Activated T-cell treated with anti-CD3 and anti-CD28 coated beads, Interleukin-2, amount 50 U/mL, for 72 hours (primary cell): ENCODE measurements at places on chromosomes 3 and 15. TPM values are rescaled to one million over a fixed set of nuclear protein-coding genes. Genes with fewer than 3 reads are reported as not detected.

The CCR9 gene
- total RNA-seq: 0.14 TPM

GRCh38 chr15:79032656-79033055 lies 57.9 kb downstream of the RASGRF1 start:
- no peak for DNase-seq

GRCh38 chr3:156548041-156548687 lies 6.8 kb downstream of the SSR3 start:
- no peak for DNase-seq

GRCh38 chr15:86077070-86077469 lies 2.6 kb upstream of the AGBL1 start:
- DNase-seq: no peak

DNA sequence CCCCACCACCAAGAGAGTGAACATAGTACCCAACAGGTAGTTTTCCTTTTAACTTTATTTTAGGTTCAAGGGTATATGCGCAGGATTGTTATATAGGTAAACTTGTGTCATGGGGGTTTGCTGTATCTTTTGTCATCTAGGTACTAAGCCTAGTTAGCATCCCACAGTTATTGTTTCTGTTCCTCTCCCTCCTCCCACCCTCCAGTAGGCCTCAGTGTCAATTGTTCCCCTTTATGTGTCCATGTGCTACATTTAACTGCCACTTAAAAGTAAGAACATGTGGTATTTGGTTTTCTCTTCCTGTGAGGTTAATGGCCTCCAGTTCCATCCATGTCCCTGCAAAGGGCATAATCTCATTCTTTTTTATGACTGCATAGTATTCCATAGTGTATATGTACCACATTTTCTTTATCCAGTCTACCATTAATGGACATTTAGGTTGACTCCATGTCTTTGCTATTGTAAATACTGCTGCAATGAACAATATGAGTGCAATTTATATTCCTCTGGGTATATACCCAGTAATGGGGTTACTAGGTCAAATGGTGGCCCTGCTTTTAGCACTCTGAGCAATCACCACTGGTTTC lies 66.2 kb downstream of the ST3GAL6 start:
- no peak for DNase-seq

DNA sequence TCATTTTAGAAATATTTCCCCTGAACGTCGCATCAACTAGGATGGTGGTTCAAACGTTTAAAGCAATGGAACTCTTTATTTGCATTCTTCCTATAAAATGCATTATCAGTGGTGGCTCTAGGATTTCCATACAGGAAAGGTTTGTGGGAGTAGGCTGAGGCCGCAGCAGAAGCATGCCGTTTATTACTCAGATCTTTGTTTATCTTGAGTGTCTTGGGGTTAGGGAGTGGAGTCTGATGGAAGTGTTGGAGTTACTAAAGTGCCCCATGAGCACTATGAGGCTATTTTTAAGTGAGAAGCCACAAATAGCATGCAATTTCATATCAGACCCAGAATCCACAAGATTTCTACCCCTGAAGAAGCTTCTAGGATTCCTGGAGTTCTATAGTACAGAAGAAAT lies 26.2 kb downstream of the ATOSA start:
- no peak for DNase-seq
